Amygdala (tissue), 56 donors: ENCODE measurements at places on chromosomes 12 and 14.

DNA sequence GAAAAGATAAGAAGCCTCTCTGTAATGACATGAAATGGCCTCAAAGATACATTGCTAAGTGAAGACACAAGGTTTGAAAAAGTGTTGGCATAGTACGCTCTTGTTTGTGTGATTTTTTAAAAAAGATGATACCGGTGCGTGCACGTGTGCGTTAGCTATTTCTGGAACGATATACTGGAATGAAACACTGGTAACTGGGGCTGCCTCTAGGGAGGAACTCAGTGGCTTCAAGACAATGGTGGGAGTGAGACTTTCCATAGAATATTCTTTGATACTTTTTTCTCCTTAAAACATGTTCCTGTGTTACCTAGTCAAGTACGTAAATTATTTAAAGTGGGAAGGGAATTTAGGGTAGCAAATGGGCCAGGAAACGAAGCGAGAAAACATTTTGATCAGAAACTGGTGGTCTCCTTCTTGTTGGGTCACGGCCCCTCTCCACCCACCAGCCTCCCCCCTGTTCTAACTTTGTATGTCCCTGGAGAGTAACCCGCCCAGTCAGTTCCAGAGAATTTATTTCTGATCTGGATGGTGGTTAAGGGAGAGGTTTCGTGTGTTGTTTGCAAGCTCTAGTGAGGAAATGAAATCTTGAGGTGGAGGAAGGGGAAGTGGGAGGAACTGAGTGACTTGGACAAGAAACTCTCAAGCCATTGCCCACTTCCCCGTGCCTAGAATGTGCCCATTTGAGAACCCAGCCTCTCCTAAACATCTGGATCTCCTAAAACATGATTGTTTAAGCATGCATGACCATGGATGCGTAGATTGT lies 6.6 kb downstream of the FGF6 start:
- no peak for DNase-seq

GRCh38 chr12:70854138-70854537 lies 66.4 kb downstream of the PTPRR start:
- no peak for DNase-seq

DNA sequence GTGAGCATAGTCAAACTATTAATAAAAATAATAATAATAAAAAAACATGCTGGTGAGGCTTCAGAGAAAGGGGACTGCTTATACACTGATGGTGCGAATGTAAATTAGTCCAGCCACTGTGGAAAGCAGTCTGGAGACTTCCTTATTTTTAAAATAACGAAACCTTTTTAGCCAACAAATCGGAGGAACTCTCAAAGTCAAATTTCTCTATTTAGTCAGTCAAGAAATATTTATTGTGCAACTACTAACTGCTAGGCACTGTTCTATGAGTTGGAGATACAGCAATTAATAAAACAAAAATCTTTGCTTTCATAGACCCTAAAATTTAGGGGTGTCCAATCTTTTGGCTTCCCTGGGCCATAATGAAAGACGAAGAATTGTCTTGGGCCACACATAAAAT lies 10.8 kb downstream of the TAOK3 start:
- DNase-seq = no peak

- DNase-seq = no peak
These were observed 1.4 kb downstream of the NTF3 start for GRCh38 chr12:5433081-5433844.

GRCh38 chr12:51320695-51321320 lies 3.2 kb downstream of the BIN2 start:
- DNase-seq = no peak

- no peak for DNase-seq
These were observed 10.9 kb downstream of the SLC7A8 start for GRCh38 chr14:23172574-23172973.

DNA sequence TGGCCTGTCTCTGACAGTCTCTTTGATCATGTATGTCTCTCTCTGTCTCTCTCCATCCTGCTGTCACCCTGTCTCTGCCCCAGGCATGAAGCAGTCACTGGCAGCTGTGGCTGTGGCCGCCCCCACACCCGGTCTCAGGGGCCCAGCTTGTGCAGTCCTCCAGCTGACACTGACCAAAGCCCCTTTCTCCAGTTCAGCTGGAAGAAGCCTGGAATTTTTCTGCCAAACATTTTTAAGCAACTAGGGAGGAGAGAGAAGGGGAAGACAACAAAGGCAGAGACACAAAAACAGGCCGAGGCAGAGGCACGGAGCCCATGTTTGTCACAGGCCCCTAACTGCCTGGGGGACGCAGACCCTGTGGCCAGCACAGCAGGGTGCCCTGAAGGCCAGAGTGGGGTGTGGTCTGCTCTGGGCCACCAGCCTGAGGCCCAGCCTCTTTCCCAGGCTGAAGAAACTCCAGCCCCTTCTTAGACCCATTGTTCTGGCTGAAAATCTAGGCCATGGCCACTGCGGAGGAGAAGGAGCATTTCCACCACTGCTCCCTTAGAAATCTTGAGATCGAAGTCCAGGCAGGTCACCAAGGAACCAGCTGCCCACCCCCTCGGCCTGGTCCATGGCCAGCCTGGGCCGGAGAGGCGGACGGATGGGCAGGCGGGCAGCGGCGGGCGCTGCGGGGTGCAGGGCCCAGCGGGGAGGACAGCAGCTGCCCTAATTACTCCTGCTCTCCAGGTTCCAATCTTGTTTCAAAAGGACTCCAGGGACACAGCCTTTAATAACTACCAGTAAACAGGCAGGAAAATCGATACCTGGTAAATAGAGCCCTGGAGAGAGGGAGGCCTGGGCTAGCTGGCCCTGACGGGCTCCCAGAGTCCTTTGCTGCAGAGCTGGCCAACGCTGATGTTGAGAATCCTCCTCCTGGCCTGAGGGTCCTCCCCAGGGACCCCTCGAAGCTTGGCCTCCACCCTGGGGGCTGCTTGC lies 14.9 kb downstream of the DTX1 start:
- peak; percentile 30 for DNase-seq

- DNase-seq = no peak
These were observed 181.9 kb upstream of the ARHGAP5 start for GRCh38 chr14:31895206-31895605.

GRCh38 chr12:108679106-108679681 lies 45.5 kb upstream of the SELPLG start:
- DNase-seq = no peak

DNA sequence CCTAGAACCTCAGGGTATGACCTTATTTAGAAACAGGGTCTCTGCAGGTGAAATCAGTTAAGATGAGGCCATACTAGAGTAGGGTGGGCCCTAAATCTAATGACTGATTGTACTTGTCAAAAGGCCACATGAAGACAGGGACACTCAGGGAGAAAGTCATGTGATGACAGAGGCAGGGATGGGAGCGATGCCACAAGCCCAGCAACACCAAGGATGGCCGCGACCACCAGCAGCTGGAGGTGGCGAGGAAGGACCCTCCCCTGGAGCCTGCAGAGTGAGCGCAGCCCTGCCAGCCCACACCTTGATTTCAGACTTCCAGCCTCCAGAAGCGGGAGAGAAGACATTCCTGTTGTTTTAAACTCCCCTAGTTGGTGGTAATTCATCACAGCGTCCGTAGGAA lies 199.9 kb downstream of the PHETA1 start:
- DNase-seq = no peak

DNA sequence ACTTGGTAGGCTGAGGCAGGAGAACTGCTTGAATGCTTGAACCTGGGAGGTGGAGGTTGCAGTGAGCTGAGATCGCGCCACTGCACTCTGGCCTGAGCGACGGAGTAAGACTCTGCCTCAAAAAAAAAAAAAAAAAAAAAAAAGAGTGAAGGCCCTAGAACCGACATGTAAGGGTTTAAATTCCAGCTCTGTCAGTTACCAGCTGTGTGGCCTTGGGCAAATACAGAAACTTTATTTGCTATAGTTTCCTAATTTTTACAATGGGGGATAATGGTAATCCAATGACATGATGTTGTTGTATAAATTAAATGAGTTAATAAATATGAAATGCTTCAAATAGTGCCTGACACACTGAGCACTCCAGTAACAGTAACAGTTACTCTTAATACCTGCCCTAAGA lies 19.6 kb upstream of the PYGL start:
- DNase-seq = no peak
